ENCODE measurements at places on chromosomes 2 and 18. TPM values are rescaled to one million over a fixed set of nuclear protein-coding genes. Genes with fewer than 3 reads are reported as not detected.

- no peak for DNase-seq
These were observed 3.7 kb downstream of the RIOK3 start for GRCh38 chr18:23456835-23457234.

DNA sequence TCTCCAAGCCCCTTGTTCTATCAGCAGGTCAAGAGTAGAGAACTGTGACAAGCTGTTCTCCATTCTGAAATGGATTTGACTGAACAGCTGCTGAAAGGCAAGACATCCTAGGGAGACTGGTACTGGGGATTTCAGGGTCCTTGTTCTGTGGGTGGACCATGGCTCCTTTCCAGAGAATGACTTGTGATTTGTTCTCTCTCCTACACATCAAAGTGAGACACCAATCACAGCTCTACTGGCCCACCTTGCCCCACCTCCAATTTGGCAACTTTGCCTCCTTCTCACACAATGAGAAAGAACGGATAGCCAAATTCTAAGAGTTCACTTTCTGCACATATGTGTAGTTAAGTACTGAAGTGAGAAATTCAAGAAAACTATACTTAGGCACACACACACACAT is 67.4 kb downstream of the BCL11A start:
- no peak for DNase-seq

The FEV gene
- not detected for total RNA-seq

The PDE11A gene
- total RNA-seq, result 1.00 TPM

The PDK1 gene
- total RNA-seq, result 14.6 TPM

The SCN7A gene
- total RNA-seq, result 0.42 TPM

All from mesenteric fat pad (tissue), 1 donor.